Colonic mucosa (tissue), 4 donors: ENCODE measurements at places on chromosomes 2 and 18. TPM values are rescaled to one million over a fixed set of nuclear protein-coding genes. Genes with fewer than 3 reads are reported as not detected.

CAVIN2 gene
- 5.5 TPM for total RNA-seq

DNA sequence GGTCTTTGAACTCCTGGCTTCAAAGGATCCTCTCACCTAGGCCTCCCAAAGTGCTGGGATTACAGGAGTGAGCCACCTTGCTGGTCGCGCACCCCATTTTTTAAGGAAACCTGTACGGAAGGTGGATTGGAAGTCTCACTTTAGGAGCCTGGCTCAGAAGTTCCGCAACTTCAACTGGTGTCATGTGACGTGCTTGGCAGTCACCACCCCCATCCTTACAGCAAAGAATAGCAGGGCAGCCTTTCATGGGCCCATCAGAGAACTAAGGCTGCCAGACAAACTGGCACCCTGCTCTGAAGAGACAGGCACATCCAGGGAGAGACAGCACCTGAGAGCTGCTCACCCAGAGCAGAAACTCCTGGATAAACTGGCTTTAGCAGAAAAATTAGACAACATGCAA lies 3.3 kb upstream of the SLC66A2 start:
- peak; percentile 54 for DNase-seq

DNA sequence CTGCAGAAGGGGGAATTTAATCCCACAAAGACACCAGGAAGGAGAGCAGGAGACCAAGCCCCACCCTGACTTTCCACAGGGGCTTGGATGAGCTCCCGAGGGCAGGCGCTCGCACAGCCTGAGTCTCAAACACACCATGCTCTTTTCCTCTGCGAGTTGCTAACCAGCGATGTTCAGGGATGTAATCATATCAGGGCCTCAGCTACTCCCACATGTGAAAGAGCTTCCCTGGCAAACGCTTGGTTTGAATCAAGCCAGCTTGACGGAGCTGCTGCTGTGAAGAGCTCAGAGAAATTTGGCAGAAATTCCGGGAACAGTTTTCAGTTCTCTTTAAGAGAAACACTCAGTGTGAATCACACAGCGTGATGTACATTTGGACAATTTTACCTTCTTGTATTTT lies 385.8 kb downstream of the GALR1 start:
- no peak for DNase-seq

DNA sequence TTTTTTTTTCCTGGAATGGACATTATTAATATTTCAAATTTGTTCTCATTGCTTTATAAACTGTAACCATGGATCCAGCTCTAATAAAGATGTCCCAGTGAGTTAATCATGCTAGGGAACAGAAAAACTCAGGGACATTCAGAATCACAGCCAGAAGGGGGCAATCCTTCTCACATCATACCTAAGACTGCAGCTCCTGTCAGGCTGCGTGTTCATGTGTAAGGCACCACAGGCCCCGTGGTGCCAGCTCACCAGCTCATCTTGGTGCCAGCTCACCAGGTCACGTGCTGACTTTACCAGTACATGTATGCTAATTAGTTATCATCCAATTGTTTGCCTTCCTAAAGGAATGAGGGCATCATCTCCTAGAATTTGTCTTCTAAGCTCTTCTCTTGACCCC lies 84.7 kb upstream of the NEDD4L start:
- DNase-seq = peak; percentile 62

DNA sequence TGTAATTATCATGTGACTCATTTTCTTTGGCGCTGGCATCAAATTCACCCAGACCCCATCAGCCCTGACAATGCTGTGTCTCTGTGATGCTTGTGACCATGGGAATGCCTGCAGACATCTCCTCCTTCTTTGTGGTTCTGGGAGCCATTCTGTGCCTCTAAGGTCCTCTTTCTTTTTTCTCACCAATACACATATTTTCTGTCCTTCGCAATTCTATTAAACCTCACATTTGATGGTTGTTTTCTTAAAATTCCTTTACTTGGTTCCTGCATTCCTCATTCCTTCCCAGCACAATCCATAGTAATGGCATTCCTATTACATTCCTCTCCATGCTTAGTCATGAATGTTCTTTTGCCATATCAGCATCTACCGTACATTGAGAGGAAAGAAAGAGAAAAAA lies 375.3 kb downstream of the PIK3C3 start:
- no peak for DNase-seq
